SK-MEL-5 (cell line): ENCODE measurements at places on chromosomes 4 and X.
A peak's percentile ranks its signal among the peaks of the same experiment; 100 is the strongest.

- no peak for DNase-seq
These were observed 32.7 kb downstream of the MECP2 start for GRCh38 chrX:154064637-154065435.

- DNase-seq = peak; percentile 13
These were observed 200.2 kb downstream of the ADGRA3 start for GRCh38 chr4:22315628-22316027.

GRCh38 chrX:154426916-154427770 is 1.3 kb upstream of the ATP6AP1 start:
- no peak for DNase-seq

GRCh38 chrX:11351375-11352295 is 58.4 kb downstream of the AMELX start:
- DNase-seq = no peak

DNA sequence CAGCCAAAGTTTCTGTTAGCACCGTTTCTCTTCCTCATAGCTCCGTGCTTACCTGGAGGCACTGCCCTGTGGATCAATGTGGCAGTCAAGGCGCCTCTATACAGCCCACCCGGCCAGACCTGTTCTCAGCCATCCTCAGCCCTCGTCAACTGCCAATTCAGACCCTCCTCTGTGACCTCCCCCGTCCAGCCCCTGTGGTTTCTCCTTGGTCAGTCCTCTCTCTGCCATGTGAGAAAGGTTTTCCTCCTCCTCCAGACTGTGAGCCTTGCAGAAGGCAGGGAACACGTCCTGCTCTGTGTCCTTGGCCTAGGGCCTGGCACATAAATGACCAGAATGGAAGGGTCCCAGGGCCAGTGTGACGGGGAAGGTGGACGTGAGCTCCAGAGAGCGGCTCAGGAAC is 174.6 kb upstream of the PSAPL1 start:
- no peak for DNase-seq

GRCh38 chr4:53169695-53170617 is 195.9 kb downstream of the SCFD2 start:
- DNase-seq = no peak

GRCh38 chr4:155607481-155607880 is 59.2 kb upstream of the GUCY1A1 start:
- no peak for DNase-seq

GRCh38 chrX:119502727-119503483 is 34.7 kb downstream of the SLC25A5 start:
- peak; percentile 76 for DNase-seq

DNA sequence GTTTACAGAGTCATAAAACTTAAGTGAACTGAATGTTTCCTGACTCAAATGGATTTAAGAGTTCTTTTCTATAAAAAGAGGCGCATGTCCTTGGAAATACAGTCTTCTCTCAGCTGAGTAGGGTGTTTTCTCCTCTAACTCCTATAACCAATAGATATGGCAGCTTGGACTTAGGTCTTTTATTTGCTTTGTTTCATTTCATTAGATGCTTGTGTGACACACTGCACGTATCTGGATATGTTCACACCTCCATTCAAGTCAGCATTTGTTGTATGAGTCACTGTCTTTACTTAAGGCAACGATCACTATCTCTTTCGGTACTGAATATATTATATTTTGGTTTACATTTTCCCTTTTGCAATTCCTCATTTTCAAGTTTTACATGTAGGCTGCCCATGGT is 136.6 kb downstream of the ARSF start:
- no peak for DNase-seq

DNA sequence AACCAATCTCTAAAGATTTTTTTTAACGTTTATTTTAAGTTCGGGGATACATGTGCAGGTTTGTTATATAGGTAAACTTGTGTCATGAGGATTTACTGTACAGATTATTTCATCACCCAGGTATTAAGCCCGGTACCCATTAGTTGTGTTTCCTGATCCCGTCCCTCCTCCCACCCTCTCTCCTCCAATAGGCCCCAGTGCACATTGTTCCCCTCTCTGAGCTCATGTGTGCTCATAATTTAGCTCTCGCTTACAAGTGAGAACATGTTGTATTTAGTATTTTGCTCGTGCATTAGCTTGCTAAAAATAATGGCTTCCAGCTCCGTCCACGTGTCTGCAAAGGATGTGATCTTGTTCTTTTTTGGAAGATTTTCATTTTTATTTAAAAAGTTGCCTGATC is 2309.4 kb upstream of the AGA start:
- no peak for DNase-seq

GRCh38 chr4:188941524-188942119 is 802.4 kb downstream of the TRIML1 start:
- DNase-seq = no peak

DNA sequence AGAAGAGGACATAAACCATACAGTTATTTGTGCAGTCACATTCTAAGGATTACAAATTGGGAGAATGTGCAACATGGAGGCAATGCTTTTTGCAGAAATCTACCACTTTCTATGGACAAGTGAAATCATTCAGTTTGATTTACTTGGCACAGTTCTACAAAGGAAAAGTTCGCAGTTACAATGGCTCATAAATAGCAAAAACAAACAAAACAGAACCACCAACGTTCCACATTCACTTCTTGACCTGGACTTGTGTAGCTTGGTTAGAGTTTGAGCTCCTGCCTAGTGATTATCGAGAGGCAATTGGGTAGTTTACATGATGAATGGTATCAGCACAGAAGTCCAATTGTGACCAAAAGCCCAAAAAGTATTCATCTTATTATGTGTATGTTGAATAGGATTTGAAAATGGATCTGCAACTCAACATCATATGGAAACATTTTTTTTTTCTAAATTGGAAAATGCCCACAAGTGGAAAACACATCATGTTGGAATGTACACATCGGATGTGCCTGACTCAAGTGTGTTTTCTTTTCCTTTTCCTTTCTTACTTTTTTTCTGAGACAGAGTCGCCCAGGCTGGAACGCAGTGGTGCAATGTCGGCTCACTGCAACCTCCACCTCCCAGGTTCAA is 123.8 kb downstream of the LUZP4 start:
- DNase-seq = no peak

DNA sequence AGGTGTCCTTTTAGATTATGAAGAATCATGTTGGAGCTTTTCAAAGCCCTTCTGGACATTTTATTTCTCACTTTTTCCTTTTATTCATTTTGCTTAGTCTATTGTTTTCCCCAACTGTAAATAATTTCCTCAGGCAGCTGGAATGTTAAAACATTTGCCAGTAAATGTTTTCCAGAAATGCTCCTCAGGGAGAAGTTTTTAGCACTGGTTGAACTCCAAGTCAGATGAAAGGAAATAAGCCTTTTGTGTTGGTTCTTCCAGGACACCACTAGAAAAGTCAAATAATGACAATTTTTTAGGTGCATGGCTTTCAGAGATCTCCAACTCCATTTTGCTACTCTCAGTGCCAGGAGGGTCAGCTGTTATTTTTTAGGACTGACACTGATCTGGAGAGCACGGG is 127.9 kb downstream of the IL13RA2 start:
- no peak for DNase-seq

DNA sequence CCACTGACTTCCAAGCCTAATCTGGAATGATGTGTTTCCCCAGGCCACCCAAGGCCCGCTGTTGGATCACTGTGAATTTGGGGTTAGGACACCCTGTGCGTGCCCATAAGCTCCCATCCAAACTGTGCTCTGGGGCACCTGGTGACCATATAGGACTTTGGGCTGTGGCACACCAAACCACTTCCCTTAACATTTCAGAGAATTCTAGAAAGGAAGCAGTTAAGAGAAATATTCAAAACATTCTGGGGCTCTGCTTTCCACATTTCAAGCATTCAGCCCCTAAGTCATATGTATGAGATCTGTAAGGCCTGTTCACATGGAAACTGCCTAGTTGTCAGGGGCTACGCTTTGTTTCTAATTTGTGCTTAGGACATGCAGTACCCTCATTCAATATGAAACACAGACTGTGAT is 14.4 kb downstream of the VGLL1 start:
- DNase-seq = no peak

GRCh38 chrX:115940348-115940747 is 230.2 kb upstream of the AGTR2 start:
- no peak for DNase-seq

GRCh38 chr4:37885496-37885895 is 5.4 kb upstream of the TBC1D1 start:
- DNase-seq = no peak

DNA sequence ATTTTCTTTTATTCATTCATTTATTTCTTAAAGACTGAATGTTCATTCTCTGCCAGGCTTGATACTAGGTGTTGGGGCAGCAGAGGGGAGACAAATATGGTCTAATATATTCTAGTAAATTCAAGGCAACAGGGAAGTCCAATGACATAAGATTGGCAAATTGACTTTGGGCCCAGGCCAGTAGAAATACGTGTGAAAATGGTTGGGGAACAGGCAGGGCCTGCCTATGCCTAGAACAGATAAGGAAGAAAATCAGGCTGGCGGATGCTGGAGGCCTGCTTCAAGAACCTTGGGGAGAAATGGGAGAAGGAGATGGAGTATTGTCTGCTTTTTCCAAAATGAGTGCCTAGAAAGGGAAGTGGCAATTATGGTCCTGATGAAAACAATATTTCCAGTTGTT is 108.6 kb downstream of the RTL5 start:
- DNase-seq = no peak

DNA sequence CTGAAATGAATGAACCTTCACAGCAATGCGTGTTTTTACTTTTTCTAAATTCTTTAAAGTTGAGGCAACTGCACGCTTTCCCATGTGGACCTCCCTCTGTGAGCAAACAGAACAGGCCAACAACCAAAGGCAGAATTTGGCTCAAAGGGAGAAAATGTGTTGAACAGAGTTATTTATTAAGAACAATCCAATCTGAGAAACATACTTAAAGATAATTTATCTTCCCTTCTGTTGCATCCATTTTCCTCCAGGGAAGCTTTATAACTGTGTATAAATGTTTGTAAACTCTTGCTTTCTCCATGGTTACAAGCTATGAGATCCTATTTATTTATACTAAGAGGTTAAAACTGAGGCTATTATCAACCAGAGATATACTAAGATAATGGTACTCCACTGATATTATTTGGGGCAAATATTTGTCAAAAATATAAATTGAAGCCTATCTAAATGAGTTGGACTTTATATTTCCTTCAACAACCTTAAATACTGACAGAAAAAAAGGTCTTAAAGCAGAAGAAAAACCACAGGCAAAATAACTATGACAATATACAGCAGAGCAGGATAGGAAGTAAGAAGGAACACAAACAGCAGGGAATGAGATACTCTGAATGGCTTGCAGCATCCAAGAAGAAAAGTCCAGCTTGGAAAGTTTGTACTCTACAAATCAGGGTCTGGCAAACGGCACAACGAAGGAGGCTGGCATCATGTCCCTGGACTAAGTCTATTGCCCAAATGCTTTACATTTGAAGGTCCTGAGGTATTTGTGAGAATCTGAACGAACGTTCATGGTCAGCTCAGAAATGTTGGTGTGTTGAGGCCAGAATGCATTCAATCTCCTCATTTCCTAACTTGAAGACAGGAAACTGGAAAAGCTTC is 663.2 kb upstream of the INTU start:
- no peak for DNase-seq

- DNase-seq = peak; percentile 38
These were observed at the start of gene MSL3 for GRCh38 chrX:11757719-11758399. MSL3 (plus strand) TSS chrX:11758237; CDS start chrX:11758264, 27 bp downstream.

GRCh38 chr4:82584931-82585330 is 23.1 kb upstream of the TMEM150C start:
- DNase-seq = no peak

GRCh38 chrX:113048480-113048879 is 207.8 kb upstream of the AMOT start:
- no peak for DNase-seq

DNA sequence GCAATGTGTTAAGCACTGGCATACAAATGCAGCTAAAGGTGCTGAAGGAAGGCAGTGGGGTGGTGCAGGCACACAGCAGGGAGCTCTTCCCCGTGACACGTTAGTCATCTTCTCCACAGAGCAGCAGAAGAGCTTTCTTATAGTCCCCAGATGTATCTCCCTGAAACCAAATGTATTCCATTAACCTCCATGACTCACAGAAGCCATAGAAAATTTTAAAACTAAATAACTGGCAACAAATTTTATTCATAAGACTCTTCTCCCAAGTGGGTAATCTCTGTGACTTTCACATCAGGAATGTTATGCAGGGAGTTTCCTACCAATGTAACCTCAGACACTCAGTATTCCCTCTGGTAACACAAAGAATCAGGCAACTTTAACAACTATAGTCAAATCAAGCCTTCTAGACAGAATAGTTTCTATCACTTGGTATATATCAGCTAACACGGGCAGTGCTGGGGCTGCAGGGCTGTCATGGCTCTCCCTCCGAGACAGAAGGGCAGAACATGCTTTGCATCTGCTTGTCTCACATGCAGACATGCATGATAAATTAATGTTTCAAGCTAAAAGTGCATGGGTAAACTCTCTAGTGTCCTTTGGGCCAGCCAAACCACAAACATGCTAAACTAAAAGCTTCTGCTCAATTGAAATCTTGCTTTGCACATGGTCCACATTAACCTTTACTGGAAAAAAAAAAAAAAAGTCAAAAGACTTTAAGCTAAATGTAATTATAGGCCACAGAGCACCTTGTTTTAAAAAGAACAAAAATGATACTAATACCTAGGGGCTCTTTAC is 28.2 kb downstream of the ANXA5 start:
- DNase-seq = peak; percentile 97

GRCh38 chrX:287670-288069 is 6.5 kb downstream of the PLCXD1 start:
- no peak for DNase-seq

GRCh38 chrX:1486749-1487361 is 34.1 kb upstream of the ASMTL start:
- no peak for DNase-seq

GRCh38 chr4:61200916-61201526 is 895 bp downstream of the ADGRL3 start:
- DNase-seq = no peak

DNA sequence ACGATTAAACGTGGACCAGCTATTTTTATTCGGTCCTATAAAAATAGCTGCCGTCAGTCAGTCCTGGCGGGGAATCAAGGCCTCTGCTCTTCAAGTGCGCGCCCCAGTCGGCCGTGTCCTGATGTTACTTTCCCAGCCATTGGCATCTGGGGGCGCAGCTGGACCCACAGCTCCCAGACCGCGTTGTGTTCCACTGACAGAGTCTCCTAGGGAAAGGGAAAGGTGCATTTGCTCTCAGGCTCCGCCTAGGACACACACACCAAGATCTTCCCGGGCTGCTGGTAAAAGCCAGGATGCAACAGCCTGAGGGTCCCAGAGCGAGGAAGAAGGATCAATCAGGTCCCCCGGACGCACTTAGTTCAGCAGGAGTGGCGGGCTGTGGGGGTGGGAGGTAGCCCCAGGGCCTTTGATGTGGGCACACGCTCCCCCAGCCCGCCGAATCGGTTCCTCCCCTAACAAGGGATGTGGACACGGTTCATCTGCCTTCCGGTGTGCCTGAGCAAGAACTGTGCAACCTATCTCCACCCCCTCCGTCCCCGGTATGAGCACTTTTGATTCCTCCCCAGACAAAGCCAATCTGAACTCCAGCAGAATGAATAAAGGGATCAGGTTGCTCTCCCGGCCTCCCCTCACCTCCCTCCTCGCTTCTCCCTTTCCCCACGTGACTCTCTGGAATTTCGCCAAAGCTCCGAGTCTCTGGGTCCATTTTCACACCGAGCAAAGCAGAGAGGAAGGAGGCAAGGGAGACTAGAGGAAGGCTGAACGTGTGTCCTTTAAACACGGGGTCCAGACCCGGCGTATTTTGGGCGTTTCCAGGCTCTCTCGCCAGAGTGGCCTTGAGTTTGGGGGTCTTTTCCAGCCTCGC is 626 bp upstream of the FRAS1 start:
- no peak for DNase-seq

- DNase-seq = no peak
These were observed 1038.4 kb upstream of the PABPC4L start for GRCh38 chr4:135239964-135240363.
